ENCODE measurements at places on chromosomes 11 and 22.
A peak's percentile ranks its signal among the peaks of the same experiment; 100 is the strongest.

DNA sequence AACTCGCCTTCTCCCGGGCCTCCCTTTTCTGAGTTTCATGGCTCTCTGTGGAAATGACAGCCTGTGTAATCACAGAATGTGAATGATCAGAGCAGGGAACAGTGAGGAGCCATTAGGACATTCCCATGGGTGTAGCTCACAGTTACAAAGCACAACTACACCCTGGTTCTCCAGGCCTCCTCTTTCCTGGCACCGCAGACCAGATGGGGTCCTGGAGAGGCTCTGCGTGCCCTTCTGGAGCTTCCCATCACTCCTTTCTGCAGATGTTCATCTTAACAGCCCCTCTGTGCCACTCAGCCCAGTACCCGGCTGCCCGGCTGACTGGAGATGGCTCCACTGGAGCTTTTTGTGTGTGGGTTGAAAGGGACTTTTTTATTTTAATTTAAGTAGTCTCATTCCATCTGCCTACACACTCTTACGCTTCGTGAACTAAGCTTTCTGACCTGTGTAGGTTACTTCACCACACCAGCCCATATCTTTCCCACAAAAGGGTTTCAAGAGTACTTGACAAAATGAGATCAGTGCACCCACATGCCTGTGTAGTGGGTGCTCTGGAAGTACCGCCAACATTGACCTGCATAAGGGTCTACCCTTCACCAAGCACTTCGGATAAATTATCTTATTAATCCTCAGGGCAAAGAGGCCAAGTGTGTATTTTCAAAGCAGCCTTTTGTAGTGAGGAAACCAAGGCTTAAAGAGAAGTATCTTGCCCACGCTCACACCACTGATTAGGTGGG lies 29.8 kb downstream of the SREBF2 start:
- peak; percentile 67 for DNase-seq

DNA sequence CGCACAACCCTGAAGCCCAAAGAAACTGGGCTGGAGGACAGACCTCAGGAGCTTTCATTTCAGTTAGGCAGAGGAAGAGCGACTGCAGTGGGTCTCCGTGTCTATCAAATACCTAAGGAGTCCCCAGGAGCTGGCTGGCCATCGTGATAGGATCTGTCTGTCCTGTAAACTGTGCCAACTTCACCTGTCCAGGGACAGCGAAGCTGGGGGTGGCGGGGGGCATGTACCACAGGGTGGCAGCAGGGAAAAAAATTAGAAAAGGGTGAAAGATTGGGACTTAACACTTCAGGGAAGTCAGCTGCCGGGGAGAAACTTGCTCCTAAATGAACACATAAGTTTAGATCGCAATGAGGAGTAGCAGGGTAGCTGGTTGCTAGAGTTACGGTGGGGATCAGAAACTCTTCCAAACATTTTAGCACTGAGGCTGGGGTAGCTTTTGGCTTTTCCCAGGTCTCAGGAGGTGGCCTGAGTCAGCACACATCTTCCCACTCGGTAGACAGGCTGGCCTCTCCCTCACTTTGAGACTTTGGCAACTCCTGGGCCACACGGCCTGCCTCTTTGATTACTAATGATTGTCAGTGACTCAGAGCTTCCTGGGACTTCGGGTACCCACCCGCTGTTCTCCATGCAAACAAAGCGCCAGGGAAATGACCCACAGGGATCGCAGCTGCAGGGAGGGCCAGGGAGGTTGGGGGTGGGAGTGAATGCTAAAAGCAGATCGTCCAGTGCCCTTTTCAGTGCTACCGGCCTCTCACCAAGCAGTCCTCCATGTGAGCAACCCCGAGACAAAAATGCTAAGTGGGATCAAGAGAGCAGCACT lies 2.9 kb upstream of the MTFP1 start:
- peak; percentile 56 for DNase-seq

- no peak for DNase-seq
These were observed 30.3 kb upstream of the PISD start for GRCh38 chr22:31692186-31692886.

DNA sequence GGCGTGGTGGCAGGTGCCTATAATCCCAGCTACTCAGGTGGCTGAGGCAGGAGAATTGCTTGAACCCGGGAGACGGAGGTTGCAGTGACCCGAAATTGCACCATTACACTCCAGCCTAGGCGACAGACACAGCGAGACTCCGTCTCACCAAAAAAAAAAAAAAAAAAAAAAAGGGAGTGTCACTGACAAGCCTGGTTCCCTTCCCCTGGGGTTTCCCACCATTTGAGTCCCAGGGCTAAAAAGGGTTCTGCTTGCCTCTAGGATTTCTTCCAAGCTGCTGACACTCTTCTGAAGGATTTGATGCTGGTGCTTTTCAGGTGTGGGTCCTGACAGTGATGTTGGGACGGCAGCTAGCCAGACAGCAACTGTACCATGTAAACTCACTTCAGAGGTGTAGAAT lies 1.3 kb upstream of the CCDC88B start:
- DNase-seq, result no peak

DNA sequence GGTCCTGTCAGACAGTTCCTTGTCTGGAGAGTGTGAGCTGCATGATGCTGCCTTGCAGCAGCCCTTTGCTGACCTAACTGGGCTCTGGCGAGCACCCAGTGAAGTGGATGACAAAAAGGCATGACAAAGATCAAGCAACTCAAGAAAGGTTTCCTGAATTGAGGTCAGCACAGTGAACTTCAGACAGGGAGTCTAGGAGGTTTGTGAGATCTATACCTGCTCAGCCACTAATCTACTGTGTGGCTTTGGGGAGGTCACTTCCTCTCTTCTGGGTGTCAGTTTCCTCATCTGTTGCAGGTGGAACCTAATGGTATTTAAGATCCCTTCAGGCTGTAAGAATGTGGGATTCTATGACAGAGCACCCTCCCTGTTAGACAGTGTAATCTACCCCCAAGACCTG lies 213.9 kb upstream of the NARS2 start:
- no peak for DNase-seq

DNA sequence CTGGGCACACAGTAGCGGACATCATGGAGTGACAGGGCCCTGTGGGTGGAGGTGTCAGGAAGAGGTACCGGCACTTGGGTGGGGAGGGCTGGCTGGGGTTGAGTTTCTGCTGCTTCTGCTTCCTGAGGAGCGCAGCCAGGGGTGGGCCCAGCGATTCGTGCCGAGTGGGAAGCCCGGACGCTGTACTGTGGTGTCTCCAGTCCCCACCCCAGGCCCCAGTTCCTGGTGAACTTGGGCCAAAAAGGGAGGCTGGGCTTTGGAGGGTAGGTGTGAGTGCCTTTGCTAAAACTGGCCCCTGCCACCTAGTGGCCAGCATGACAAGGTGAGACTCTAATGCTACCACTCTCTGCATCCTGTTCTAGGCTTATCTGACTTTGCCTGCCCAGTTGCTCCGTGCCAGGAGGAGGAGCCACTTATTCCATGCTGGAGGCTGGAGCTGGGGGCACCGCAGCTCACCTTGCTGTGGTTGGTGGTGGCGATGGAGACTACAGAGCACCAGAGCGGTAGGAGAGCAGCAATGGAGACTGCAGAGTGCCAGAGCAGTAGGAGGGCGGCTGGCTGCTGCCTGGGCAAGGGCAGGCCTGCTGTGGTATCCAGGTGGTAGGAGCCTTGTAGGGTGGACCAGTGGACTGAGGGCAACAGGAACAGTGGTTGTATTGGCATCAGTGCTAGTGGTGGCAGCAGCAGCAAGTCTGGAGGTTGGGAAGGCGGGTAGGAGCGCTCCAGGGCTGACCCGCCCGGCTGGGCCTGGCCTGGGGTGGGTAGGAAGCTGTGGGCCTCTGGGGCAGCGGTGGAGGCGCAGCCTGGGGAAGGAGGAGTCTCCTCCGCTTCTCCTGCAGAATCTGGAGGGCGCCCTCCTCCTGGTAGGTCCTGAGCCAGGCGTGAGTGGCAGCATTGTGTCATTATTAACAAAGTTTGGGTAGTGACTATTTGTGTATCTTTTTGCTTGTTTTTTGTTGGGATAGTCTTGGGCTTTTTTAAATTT lies 2.2 kb upstream of the RFPL2 start:
- peak; percentile 26 for DNase-seq

GRCh38 chr11:64121663-64122410 lies 44.1 kb downstream of the MACROD1 start:
- DNase-seq, result no peak

Measured in activated naive CD8-positive, alpha-beta T cell treated with anti-CD3 and anti-CD28 coated beads, Interleukin-2, amount 50 U/mL, for 24 hours (primary cell).